ENCODE measurements at places on chromosomes 11 and 22. TPM values are rescaled to one million over a fixed set of nuclear protein-coding genes. Genes with fewer than 3 reads are reported as not detected.
A peak's percentile ranks its signal among the peaks of the same experiment; 100 is the strongest.

The XKR3 gene
- not detected for total RNA-seq

The CHRM4 gene
- total RNA-seq: not detected

The TRIM29 gene
- not detected for total RNA-seq

The CDC42BPG gene
- 0.22 TPM for total RNA-seq

The PHETA2 gene
- total RNA-seq: 17.0 TPM

The NEFH gene
- total RNA-seq: 0.22 TPM

The FXYD2 gene
- total RNA-seq: 0.22 TPM

The SHISA8 gene
- total RNA-seq: not detected

The WNT7B gene
- not detected for total RNA-seq

GRCh38 chr22:29030016-29030617, 31.5 kb downstream of the C22orf31 start:
- peak; percentile 19 for DNase-seq

GRCh38 chr11:94938095-94939055, 35.0 kb downstream of the CWC15 start:
- DNase-seq: peak; percentile 99

DNA sequence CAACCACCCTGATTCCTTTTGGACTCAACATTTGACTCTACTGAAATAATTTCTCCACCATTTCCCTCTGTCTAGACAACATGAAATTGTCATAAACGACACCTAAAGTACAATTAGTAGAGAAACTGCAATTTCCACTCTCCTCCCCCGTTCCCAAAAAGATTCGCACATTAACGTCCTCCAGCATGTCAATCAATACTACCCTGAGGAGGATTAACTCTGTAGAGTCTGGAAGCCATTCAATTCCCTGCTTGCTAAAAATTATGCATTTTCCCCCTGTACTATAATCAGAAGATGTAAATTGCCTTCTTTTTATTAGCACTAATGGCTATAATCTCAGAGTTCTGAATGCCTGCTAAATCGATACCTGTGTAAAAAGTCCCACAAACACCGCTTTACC, 70.5 kb downstream of the AMBRA1 start:
- DNase-seq: no peak

DNA sequence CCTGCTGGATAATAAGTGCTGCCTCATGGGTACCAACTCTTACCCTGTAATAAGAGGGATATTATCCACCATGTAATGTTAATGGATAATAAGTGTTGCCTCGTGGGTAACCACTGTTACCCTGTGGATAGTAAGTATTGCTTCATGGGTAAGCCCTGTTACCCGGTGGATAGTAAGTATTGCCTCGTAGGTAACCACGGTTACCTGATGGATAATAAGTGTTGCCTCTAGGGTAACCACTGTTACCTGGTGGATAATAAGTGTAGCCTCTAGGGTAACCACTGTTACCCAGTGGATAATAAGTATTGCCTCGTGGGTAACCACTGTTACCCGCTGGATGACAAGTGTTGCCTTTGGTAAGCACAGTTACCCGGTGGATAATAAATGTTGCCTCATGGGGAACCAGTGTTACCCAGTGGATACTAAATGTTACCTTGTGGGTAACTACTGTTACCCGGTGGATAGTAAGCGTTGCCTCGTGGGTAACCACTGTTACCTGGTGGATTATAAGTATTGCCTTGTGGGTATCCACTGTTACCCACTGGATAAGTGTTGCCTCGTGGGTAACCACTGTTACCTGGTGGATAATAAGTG, 18.6 kb upstream of the NXPE4 start:
- no peak for DNase-seq

- peak; percentile 71 for DNase-seq
These were observed 694 bp downstream of the TMEM123 start for GRCh38 chr11:102451681-102452460.

DNA sequence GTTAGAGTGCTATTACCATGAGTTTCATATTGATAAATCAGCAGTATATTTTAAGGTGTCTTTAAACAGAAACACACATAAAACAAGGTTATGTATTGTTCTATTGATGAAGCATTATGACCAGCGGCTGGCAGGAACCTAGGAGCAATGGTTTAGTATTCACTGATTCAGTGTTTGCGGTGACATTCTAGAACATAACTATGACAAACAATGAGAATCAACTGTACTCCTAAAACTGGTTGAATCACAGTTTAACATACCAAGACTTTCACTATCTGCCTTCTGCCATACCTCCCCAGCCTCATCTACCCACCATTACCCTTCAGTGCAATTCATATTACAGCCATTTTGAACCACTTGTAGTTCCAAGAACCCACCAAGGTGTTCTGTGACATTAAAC, 8.8 kb downstream of the HOATZ start:
- no peak for DNase-seq

- DNase-seq: peak; percentile 69
These were observed 15.6 kb downstream of the MOV10L1 start for GRCh38 chr22:50105208-50106100.

DNA sequence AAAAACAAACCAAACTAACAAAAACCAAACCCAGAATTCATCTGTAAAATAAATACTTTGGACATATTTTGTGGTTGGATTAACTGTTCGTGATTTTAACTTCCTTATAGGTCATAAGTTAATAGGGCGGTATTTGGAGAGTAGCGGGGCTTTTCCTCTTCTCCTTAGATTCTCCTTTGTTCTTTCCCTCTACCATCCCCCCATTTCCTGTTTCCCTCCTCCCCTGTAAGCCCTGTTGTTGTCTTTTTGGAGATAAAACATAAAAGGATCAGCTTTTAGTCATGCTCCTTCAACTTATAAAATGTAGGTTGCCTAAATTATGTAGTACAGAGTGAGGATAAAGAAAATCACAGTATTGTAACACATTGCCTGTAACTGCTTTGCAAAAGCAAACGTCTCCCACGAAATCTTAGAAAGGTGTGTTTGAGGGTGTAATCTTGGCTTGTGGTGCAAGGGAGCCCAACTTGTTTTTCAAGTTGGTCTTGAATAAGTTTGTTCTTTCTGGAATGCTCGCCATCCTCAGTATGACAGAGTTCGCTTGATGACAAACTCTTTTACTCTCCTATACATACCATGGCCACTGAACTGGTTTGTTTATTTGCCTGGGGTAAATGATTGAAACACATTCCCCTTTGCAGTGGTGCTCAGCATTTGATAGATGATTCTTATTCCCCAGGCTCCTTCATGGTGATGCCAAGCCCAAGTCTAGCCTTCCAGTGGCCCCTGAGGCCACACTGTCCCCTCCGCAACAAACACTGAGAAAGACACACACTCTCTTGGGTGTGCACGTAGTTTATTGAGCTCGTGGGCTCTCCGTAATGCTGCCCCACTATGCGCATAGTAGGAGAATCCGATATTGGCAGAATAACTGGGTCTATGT, 49.4 kb downstream of the TEAD1 start:
- DNase-seq: peak; percentile 48

DNA sequence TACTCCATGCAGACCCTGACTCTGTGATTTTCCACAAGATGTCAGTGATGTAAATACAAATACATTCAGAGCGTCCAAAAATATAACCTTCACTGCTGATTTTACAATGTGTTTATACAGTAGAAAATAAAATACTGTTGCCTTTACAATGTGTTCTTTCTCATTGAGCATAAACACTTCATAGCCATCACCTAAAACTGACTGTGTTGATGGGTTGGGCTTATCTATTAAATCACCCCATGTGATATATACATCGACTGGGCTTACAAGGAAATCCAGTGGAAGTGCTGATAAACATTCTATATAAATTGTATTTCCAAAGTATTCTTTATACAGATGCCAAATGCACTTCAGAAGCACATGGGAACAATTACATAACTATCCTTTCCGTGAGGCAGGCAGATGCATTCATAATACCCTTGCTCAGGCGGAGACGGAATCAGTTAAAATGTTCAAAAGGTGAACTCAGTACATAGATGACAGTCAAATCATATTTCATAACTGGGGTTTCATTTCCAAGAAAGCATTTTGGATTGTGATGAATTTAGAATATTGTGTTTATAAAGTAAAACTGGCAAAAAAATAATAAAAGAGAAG, 27.7 kb downstream of the DDI1 start:
- DNase-seq: no peak

GRCh38 chr11:131637469-131638175, 267.2 kb downstream of the NTM start:
- DNase-seq: no peak

DNA sequence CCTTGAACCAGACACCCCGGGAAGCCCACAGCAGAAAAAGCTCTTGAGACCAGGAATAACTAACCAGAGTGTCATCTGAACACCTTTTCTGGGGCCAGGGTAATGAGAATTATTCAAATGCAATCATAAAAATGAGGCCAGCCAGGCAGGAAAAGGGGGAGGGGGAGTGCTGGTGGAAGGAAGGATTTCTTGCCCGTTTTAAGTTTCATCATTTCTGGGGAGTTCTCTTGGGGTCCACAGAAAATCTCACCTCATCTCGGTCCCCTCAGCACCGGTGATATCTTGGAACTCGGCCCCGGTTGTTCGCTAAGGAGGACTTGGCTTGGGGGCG, 495 bp upstream of the PKNOX2 start:
- DNase-seq: no peak

DNA sequence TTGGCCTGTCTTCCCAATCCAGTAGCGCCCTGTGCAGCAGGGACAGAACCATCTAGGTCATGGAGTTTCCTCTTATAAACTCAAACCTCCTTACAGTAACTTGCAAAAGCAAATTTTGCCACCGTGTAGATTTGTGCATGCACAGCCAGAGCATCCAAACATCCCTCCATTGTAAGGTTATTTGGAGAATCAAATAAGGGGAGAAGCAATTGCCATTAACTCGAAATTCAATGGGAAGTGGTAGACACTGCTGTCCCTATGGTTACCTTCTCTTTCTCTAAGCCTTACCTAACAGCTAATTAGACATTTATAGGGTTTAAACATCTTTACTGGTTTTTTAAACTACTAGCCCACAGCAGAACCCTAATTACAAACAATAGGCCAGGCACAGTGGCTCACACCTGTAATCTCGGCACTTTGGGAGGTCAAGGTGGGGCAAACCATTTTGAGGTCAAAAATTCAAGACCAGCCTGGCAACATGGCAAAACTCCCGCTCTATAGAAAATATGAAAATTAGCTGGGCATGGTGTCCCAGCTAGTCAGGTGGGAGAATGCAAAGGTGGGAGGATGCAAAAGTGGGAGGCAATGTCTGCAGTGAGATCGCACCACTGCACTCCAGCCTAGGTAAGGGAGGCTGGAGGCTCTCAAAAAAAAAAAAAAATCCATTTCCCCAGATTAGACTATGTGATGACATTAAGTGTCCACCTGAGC, 6.6 kb downstream of the HSPA8 start:
- DNase-seq: no peak

DNA sequence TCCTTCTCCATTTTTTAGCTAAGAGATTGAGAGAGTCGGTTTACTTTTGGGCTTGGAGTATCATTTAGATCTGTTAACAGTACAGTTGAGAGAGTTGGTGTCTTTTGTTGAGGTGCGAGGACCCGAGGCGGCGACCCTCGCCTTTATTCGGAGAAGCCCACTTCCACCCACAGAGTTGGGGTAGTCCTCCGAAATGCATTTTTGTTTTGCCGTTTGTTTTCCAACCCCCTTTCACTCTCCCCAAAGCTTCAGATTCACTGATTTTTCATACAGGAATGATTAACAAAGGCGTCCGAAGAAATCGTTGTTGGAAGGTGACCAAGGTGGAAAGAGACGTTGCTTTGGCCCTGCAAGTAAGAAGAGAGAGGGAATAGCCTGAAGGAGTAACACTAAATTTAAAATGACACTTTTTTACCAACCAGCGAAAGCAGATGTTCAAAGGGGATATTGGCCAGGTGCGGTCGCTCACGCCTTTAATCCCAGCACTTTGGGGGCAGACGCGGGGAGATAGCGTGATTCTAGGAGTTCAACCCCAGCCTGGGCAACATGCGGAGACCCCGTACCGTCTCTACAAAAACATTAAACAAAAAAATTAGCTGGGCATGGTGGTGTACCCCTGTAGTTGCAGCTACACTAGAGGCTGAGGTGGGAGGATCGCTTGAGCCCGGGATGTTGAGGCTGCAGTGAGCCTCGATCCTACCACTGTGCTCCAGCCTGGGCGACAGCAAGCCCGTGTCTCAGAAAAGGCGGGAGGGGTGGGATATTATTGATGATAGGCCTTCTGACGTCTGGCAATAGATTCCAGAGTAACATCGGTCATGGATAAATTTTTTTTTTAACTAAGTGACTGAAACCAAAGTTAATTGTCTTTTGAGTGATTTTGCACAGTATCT, 899 bp upstream of the RAB30 start:
- peak; percentile 30 for DNase-seq

- peak; percentile 20 for DNase-seq
These were observed 227.4 kb downstream of the TMEM135 start for GRCh38 chr11:87265132-87265531.

DNA sequence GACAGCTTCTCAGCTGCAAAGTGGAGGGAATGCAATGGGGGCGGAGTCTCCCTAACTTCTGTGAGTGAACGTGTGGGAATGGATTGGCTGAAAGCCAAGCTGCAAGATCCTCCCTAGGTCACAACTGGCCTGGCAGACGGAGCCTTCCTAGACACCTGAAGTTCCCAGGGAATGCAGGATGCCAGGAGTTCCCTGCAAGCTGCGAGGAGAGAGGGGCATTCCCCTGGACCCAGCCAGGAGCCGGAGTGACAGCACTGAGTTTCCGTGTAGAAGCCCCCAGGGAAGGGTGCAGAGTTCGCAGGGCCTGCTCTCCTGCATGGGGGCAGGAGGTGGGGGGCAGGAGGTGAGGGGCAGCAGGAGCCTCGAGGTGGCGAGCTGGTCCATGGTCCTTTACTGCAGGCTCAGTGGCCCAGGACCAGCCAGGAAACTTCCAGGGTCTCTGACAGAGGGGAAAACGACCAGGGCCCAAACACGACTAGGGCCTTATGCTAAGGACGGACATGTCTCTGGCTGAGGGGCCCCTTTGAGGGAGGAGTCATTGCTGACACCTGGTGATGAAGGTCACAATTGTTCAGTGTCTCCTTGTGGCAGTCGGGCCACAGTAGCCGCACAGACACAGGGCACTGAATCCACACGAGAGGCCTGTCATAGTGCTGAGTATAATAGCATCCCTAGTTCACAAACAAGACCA, 141.4 kb downstream of the FBXO7 start:
- DNase-seq: no peak

GRCh38 chr11:109957000-109957399, 136.2 kb upstream of the ZC3H12C start:
- no peak for DNase-seq

DNA sequence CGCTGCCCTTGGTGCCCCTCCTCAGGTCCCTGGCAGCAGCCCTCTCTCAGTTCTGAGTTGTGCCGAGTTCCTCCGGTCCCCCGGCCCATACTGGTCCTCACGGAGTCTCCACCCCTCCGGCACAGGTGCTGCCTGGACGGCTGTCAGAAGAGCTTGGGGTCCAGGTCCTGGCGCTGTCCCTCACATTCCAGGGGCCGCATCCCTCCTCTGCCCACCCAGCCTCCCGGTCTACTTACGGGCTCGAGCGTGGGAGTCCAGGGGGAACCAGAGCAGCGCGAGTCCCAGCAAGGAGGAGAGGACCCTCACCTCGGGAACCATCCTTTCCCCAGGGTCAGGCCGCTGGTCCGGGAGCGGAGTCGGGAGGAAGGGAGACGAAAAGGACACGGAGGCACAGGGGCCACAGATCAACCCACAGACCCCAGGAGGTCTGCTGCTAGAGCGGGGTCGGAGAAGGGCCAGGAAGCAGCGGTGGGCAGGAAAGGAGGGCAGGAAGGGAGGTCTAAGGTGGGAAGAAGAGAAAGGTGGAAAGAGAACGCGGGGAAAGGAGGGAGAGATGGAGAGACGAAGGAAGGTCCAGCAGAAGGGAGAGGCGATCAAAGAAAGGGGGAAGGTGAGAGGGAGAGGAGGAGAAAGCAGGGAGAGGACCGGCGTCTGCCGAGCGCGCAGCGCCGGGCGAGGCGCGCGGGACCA, 510 bp downstream of the CHRDL2 start:
- DNase-seq: no peak

Measured in lung microvascular endothelial cell (primary cell).